Activated T-helper 1 cell treated with anti-CD3 and anti-CD28 coated beads, Interleukin-12 subunit alpha, Interleukin-12 subunit beta, Interleukin-2, Interleukin-4 antibody, amounts not matched to agents 30 ng/mL and 10 ng/mL and 1 ng/mL, durations not matched to agents 14 hours and 24 hours and 36 hours (primary cell): ENCODE measurements at places on chromosomes 2 and 18. TPM values are rescaled to one million over a fixed set of nuclear protein-coding genes. Genes with fewer than 3 reads are reported as not detected.
A peak's percentile ranks its signal among the peaks of the same experiment; 100 is the strongest.

- H3K27me3 ChIP-seq: no peaks in the 10 kb centered on the region
- DNase-seq: no peak
- H3K4me1 ChIP-seq: no peaks in the 10 kb centered on the region
- H3K36me3 ChIP-seq: no peaks in the 10 kb centered on the region
- H3K4me3 ChIP-seq: no peak overlapping the region
- H3K27ac ChIP-seq: no peak overlapping the region
These were observed 1097.9 kb upstream of the CNTNAP5 start for GRCh38 chr2:122927197-122927596.

- H3K36me3 ChIP-seq: no peaks in the 10 kb centered on the region
- no peak overlapping the region for H3K27ac ChIP-seq
- no peaks in the 10 kb centered on the region for H3K4me1 ChIP-seq
- no peak overlapping the region for H3K4me3 ChIP-seq
These were observed 557.2 kb downstream of the ERBB4 start for GRCh38 chr2:211981451-211981850.

- H3K36me3 ChIP-seq: no peaks in the 10 kb centered on the region
- peaks cover 4% of the 10 kb centered on the region for H3K4me1 ChIP-seq
- H3K4me3 ChIP-seq: no peak overlapping the region
- DNase-seq: no peak
These were observed 146.4 kb downstream of the FTCDNL1 start for GRCh38 chr2:199704358-199705238.

DNA sequence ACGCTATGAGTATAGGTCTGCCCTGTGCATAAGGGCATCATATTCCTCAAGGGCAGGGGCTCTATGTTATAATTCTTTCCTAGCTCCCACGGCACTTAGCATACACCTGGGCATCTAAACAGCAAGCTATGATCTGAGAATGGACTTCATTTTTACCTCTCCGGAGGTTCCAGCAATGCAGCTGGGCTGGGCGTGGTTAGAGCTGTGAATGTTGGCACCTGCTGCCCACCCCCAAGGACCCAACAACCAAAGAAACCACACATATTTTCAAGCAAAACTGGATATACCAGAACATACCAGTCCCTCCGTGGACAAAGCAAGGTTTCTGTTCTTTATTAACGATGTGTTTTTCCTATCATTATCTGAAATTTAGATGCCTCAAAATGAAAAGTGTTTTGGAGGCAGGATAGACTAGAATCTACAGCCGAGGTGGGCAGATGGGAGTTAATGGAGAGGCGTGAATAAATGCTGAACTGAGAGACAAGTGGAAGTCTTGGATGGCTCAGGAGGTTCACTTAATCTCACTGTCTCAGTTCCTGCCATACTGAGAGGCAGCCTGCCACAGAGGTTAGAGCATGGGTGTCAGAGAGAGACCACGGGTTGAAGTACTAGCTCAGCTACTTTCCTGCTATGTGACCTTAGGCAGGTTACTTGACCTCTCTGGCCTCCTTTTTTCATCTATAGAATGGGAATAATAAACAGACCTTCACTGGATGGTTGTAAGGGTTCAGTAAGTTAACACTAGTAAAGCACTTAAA lies 186.6 kb upstream of the SMAD2 start:
- no peak overlapping the region for H3K4me3 ChIP-seq
- no peak for DNase-seq
- no peaks in the 10 kb centered on the region for H3K4me1 ChIP-seq
- peaks cover 22% of the 10 kb centered on the region for H3K27me3 ChIP-seq

- H3K27ac ChIP-seq: no peak overlapping the region
- H3K36me3 ChIP-seq: no peaks in the 10 kb centered on the region
- no peak for DNase-seq
- H3K4me3 ChIP-seq: no peak overlapping the region
These were observed 176.1 kb upstream of the SESTD1 start for GRCh38 chr2:179440642-179441251.

DNA sequence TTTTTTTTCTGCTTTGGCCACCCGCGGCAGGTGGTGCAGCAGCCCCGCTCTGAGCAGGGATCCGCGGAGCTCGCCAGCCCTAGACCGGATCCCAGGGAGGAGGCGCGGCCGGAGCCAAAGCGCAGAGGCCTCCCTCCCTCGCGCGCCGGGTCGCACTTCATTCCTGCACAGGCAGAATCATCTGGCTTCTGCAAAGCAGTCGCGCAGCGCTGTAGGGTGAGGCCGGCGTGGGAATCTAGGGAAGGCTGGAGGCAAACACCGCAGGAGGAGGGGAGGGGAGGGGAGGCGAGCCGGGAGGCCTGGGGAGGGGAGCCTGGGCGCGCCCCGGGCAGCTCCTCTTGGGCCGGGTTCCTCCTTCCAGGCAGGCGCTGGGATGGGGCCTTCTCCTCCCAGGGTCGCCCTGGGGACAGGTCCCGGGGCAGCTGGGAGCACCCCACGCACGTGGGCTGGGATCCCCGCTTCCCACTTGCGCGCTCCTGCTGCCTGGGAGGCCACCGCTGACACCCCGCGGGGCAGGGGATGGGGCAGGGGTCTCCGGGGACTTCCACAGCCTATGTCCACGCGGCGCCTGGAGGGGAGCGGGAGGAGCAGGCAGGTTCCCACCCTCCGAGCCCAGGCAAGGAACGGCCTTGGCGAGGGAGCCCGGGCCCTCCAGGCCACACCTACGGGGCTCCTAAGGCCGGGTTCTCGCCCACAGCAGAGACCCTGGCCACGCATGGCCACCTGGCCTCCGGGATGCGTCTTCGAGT lies 45.0 kb downstream of the MBP start:
- no peak overlapping the region for H3K27ac ChIP-seq
- peaks cover 40% of the 10 kb centered on the region for H3K36me3 ChIP-seq
- no peaks in the 10 kb centered on the region for H3K27me3 ChIP-seq
- peaks cover 64% of the 10 kb centered on the region for H3K4me1 ChIP-seq
- no peak for DNase-seq

DNA sequence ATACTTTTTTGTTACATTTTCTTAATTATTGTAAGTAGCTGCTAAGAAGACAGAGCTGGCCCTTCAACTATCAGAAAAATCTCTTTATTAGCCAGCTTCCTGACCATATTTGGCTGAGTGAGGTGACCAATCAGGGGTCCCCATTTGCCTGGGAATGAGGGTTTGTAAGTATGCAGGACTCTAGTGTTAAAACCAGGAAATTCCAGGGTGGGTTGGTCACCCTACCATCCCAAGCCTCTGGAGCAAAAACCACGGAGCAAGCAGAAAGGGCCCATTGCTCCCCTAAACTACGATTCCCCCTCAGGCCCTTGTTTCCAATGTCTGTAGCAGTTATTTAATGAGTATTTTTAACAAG lies 165.6 kb upstream of the NCKAP5 start:
- no peaks in the 10 kb centered on the region for H3K36me3 ChIP-seq
- no peak overlapping the region for H3K27ac ChIP-seq
- H3K27me3 ChIP-seq: no peaks in the 10 kb centered on the region

- peaks cover 7% of the 10 kb centered on the region for H3K27me3 ChIP-seq
- no peak overlapping the region for H3K27ac ChIP-seq
- no peak overlapping the region for H3K4me3 ChIP-seq
- DNase-seq: no peak
- no peaks in the 10 kb centered on the region for H3K36me3 ChIP-seq
These were observed 174.9 kb downstream of the EPHA4 start for GRCh38 chr2:221397187-221397586.

- no peaks in the 10 kb centered on the region for H3K36me3 ChIP-seq
- no peaks in the 10 kb centered on the region for H3K27me3 ChIP-seq
- no peaks in the 10 kb centered on the region for H3K4me1 ChIP-seq
These were observed 179.5 kb downstream of the PPP1R1C start for GRCh38 chr2:182165202-182165601.

DNA sequence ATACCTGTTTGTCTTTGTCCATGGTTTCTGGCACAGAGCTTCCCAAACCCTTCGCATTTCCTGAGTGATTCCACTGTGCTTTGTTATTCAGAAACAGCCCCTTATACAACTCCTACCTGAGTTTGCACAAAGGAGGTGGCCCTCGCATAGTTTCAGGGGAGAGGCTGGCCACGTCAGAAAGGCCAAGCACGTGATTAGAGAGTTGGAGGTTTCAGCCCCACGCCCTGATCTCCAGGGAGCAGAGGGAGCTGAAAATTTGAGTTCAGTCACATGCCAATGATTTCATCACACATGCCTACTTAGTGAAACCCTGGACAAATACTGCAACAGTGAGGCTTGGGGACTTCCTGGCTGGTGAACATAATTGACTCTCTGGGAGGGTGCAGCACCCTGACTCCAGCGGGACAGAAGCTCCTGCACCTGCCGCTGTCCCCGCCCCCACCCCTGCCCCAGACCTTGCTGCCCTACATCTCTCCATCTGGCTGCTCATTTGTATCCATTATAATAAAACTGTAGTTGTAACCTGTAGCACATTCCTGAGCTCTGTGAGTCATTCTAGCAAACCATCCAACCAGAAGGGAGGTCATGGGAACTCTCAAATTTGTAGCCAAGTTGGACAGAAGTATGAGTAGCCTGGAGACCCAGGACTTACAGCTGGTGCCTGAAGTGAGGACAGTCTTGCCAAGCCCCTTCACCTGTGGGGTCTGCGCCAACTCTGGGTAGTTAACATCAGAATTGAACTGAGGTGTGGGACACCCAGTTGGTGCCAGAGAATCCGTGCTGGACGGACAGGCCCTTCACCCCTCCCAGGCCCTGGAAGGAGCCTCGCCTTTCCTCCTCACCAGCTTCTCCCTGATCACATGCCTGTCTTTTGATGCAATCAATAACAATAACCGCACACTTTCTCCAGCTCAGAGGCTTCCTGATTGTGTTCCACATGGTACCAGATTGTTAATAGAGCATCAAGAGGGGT lies 224.3 kb downstream of the ANAPC1 start:
- no peak overlapping the region for H3K4me3 ChIP-seq
- H3K27ac ChIP-seq: no peak overlapping the region
- no peak for DNase-seq

DNA sequence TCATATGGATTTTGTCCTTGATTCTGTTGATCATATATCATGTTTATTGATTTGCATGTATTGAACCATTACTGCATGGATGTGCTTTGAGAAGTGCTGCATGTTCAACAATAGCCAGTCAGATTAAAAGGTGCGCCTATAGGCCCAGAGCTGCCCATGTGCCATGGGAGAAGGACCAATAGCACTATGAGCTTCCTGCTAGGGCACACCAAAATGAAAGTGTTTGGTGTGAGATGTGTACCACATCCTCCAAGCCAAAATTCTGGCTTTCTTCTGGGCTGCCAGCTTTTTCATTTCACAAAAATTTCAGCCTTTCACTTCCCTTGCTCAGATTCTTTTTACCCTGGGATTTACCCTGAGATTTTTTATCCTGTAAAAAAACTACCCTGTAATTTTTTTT lies 34.8 kb upstream of the MMADHC start:
- H3K4me1 ChIP-seq: no peaks in the 10 kb centered on the region
- no peak overlapping the region for H3K4me3 ChIP-seq
- H3K36me3 ChIP-seq: no peaks in the 10 kb centered on the region
- H3K27ac ChIP-seq: no peak overlapping the region
- H3K27me3 ChIP-seq: peaks cover 5% of the 10 kb centered on the region

- H3K4me1 ChIP-seq: peaks cover 37% of the 10 kb centered on the region
- H3K36me3 ChIP-seq: no peaks in the 10 kb centered on the region
- no peak overlapping the region for H3K27ac ChIP-seq
- peak overlapping the region; percentile 66 for H3K4me3 ChIP-seq
- H3K27me3 ChIP-seq: peaks cover 1% of the 10 kb centered on the region
- no peak for DNase-seq
These were observed 44.2 kb upstream of the TAF1B start for GRCh38 chr2:9799011-9799596.

GRCh38 chr2:109079590-109079989 lies 49.4 kb upstream of the SH3RF3 start:
- H3K27me3 ChIP-seq: peaks cover 9% of the 10 kb centered on the region
- no peak for DNase-seq
- no peaks in the 10 kb centered on the region for H3K36me3 ChIP-seq
- H3K4me3 ChIP-seq: no peak overlapping the region

- no peak for DNase-seq
- no peaks in the 10 kb centered on the region for H3K36me3 ChIP-seq
- no peaks in the 10 kb centered on the region for H3K27me3 ChIP-seq
- no peak overlapping the region for H3K4me3 ChIP-seq
These were observed 312.6 kb downstream of the DPP10 start for GRCh38 chr2:114754907-114755563.

- H3K36me3 ChIP-seq: peaks cover 10% of the 10 kb centered on the region
- no peaks in the 10 kb centered on the region for H3K27me3 ChIP-seq
- DNase-seq: no peak
- H3K4me3 ChIP-seq: no peak overlapping the region
- no peak overlapping the region for H3K27ac ChIP-seq
These were observed 567.4 kb downstream of the ARHGAP15 start for GRCh38 chr2:143696651-143697050.

- no peak for DNase-seq
- H3K4me1 ChIP-seq: no peaks in the 10 kb centered on the region
- H3K27me3 ChIP-seq: peaks cover 10% of the 10 kb centered on the region
- no peak overlapping the region for H3K27ac ChIP-seq
These were observed 161.6 kb downstream of the NEDD4L start for GRCh38 chr18:58205443-58206160.

GRCh38 chr2:221254299-221254698 lies 317.8 kb downstream of the EPHA4 start:
- no peaks in the 10 kb centered on the region for H3K4me1 ChIP-seq
- DNase-seq: no peak

- no peak for DNase-seq
- H3K4me1 ChIP-seq: peaks cover 20% of the 10 kb centered on the region
- H3K4me3 ChIP-seq: no peak overlapping the region
- H3K27ac ChIP-seq: no peak overlapping the region
- H3K27me3 ChIP-seq: peaks cover 5% of the 10 kb centered on the region
These were observed 105.5 kb upstream of the NEUROD1 start for GRCh38 chr2:181785691-181786344.

- H3K27me3 ChIP-seq: peaks cover 42% of the 10 kb centered on the region
- no peaks in the 10 kb centered on the region for H3K36me3 ChIP-seq
- DNase-seq: no peak
These were observed 2.0 kb downstream of the IKZF2 start for GRCh38 chr2:213149294-213149875.

Gene ALK
- total RNA-seq: not detected in 2 replicates

Gene RSAD2
- 2.2 and 2.4 TPM in 2 replicates for total RNA-seq

Gene REG3G
- not detected in 2 replicates for total RNA-seq

Gene ST8SIA3
- not detected in 2 replicates for total RNA-seq

Gene SPP2
- total RNA-seq: not detected in 2 replicates

Gene FHOD3
- total RNA-seq: not detected in 2 replicates

Gene TMEM200C
- total RNA-seq: 0.07 TPM in 1 of 2 replicates, not detected in the other

Gene IL1R2
- total RNA-seq: 1.1 and 1.3 TPM in 2 replicates

Gene LRPPRC
- total RNA-seq: 150 and 162 TPM in 2 replicates

Gene SERPINB5
- not detected in 2 replicates for total RNA-seq

Gene LIMS3
- total RNA-seq: 0.12 and 0.36 TPM in 2 replicates
